ENCODE measurements at places on chromosomes 16 and 17.

GRCh38 chr17:40325156-40326013 is 16.4 kb downstream of the RARA start:
- no peak for DNase-seq

GRCh38 chr17:49971848-49972485 is 3.0 kb downstream of the DLX4 start:
- no peak for DNase-seq

- DNase-seq, result no peak
Observed at GRCh38 chr16:56475201-56475600, 23.8 kb downstream of the OGFOD1 start.

- no peak for DNase-seq
Observed at GRCh38 chr17:63764716-63765115, 8.7 kb downstream of the CCDC47 start.

DNA sequence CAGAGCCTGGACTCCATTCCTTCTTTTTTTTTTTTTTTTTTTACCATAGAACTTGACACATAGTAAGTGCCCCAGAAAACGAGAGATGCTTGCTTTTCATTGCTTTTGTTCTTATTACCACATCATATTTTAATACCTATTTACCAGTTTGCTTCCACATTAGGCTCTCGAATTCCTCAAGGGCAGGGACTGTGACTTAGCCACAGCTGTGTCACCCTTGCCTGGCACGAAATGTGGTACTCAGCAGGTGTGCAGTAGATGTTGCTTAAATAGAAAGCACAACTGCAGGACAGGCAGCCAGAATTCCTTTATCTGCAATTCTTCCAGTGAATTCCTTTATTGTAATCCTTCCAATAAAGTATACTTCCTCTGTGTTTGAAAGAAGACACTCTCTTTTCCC is 393.0 kb downstream of the HAPSTR1 start:
- DNase-seq, result no peak

DNA sequence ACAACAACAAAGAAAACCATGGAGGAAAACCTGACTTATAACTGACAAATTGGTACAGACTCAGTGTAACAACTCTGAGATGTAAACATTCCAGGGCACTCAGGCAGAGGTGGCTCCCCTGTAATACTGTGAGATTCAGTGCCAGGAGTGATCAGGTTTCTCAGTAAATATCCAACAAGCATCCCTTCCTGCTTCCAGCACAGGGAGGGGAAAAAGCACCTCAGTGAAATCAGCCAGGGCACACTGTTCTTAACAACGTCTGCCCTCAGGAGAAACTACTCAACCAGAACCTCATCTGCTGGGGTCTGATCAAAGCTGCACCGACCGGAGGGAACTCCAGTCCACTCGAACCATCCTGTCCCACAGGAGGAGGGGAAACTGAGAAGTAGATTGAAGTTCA is 52.3 kb downstream of the AMFR start:
- DNase-seq, result no peak

- no peak for DNase-seq
Observed at GRCh38 chr16:47724115-47724785, 263.1 kb downstream of the PHKB start.
